ENCODE measurements at places on chromosomes 12 and 14.

DNA sequence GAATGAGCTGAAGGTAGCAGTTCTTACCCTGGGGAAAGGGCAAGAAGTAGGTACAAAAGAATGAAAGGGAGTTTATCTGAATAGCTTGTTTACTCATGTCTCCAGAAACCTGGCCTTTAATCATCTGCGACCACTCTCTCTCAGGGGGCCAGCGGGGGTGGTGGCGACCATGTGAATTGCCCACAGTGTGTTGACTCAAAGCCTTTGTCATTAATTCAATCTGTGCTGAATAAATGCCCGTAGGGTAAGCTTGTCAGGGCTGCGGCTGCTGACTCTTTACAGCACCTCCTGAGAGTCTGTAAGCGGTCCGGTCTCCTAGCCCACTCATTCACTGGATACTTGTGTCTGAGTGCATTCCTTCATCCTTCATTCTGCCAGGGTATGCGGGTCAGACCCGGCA is 874.4 kb downstream of the SLC6A15 start:
- no peak overlapping the region for H3K27ac ChIP-seq
- no peaks in the 10 kb centered on the region for H3K27me3 ChIP-seq
- no peaks in the 10 kb centered on the region for H3K36me3 ChIP-seq

- no peaks in the 10 kb centered on the region for H3K36me3 ChIP-seq
- H3K27ac ChIP-seq: no peak overlapping the region
- no peak for DNase-seq
- H3K27me3 ChIP-seq: no peaks in the 10 kb centered on the region
- H3K4me3 ChIP-seq: no peak overlapping the region
Measured at GRCh38 chr14:98721061-98721460, 550.9 kb downstream of the BCL11B start.

DNA sequence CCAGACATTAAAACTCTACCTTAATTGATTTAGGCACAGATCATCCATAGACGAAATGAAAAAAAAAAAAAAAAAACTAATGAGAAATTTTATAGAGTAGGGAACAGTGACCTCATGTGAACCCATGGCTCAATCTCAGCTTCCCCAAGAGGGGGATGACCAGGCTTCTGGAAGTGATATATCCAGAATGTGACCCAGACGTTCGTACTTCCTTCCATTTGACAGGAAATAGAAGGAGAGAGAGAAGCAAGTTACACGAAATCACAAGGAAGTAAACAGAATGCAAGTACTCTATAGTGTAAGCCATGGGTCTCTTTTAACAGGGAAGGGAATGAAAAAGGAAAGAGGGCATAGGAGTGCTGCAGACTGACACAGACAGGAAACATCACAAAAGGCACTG is 10.1 kb downstream of the FOXN3 start:
- peaks cover 87% of the 10 kb centered on the region for H3K36me3 ChIP-seq
- H3K4me3 ChIP-seq: no peak overlapping the region
- no peak for DNase-seq
- no peaks in the 10 kb centered on the region for H3K27me3 ChIP-seq
- no peak overlapping the region for H3K27ac ChIP-seq

DNA sequence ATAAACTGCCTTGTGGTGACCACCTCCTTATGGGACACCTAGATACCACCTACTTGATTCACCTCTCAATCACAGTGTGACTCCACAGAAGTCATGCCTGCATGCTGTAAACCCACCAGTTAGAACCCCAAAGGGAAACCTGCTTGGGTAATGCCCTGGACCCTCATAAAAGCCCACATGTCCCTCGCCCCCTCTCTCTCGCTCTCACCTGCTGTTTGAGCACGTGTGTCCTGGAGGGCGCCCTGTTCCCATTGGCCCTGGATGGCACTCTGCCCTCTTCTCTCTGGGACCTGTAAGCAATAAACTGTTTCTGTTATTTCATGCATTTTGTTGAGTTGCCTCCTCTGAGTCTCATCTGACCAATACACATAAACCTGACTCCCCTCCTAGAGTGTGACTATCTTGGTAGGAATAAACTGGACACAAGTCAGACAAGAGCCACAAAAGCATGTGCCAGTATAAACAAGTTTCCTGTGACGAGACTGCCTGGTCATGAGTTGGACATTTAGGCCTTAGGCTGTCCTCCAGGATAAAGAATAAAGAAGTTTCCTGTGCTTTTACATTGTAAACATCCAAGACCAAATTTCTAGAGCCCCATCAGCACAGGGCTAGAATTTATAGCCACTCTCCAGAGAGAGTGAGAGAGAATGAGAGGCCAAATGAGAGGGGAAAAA is 8.6 kb downstream of the IFI27L2 start:
- no peaks in the 10 kb centered on the region for H3K36me3 ChIP-seq
- no peaks in the 10 kb centered on the region for H3K27me3 ChIP-seq
- no peak for DNase-seq
- no peak overlapping the region for H3K27ac ChIP-seq
- no peaks in the 10 kb centered on the region for H3K4me1 ChIP-seq

DNA sequence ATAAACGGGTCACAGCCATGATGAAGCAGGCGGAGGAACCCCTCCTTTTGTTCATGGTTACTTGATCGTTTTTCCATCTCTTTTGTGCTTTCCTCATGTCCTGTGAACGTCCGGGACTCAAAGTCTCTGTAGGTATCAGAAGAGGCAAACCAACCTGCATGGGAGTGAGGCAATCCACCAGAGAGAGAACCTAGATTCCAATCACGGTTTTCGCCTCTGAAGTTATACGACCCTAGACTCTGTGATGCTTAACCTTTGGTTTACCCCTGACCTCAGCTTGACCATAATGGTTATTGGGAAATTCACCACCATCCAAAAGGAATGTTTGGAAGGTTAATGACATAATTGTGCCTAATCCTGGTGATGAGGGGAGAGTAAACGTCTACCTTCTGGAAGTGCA is 186.8 kb upstream of the PRICKLE1 start:
- H3K36me3 ChIP-seq: no peaks in the 10 kb centered on the region
- H3K27ac ChIP-seq: no peak overlapping the region
- no peaks in the 10 kb centered on the region for H3K4me1 ChIP-seq
- H3K4me3 ChIP-seq: no peak overlapping the region

- no peak overlapping the region for H3K4me3 ChIP-seq
- H3K36me3 ChIP-seq: peaks cover 35% of the 10 kb centered on the region
- peaks cover 3% of the 10 kb centered on the region for H3K27me3 ChIP-seq
Measured at GRCh38 chr12:4558171-4558570, 3.8 kb upstream of the DYRK4 start.
